Activated naive CD8-positive, alpha-beta T cell treated with anti-CD3 and anti-CD28 coated beads, Interleukin-2, amount 10 ng/mL, durations not matched to agents 7 days and 5 days (primary cell): ENCODE measurements at places on chromosomes 5 and 9. TPM values are rescaled to one million over a fixed set of nuclear protein-coding genes. Genes with fewer than 3 reads are reported as not detected.

DNA sequence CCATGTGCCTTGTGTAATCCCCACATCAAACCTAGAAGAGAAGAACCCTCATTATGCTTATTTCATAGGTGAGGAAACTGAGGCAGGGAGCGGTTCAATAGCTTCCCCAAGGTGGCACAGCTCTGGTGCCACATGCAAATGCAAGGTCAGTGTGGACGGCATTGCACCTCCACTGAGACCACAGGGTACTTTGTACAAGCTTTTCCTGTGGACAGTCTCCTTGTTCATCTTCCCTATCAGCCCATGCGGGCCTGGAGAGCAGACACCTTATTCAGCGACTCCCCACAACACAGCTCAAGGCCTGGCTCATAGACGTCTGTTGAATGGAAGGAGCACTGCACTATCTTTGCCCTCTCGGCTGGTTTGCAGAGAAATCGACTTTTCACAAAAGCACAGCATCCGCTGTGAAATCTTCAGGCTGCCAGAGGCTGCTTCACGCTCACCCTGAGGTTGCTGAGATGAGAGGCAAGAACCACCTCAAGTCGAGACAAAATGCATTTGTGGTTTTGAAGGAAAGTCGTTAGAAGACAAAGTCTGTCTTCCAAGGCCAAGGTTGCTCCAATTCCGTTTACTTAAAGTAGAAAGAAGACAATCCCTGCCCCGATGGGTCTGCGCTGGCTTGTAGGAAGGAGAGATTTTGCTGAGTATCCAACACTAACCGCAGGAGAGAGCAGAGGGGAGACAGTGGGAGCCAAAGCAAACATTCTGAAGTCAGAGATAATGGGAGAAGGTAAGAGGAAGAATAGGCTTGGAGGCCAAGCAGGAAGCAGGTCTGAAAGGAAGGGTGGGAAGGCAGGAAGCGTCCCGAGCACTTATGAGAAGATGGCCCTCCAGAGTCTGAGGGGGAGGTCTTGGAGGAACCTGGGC, 34.2 kb upstream of the STRBP start:
- H3K27ac ChIP-seq, result peak overlapping the region; percentile 65
- peaks cover 20% of the 10 kb centered on the region for H3K4me1 ChIP-seq
- H3K4me3 ChIP-seq, result peak overlapping the region; percentile 29
- no peaks in the 10 kb centered on the region for H3K27me3 ChIP-seq

- DNase-seq, result peak; percentile 34
- peaks cover 70% of the 10 kb centered on the region for H3K27me3 ChIP-seq
- H3K27ac ChIP-seq, result no peak overlapping the region
- H3K4me1 ChIP-seq, result peaks cover 11% of the 10 kb centered on the region
- no peaks in the 10 kb centered on the region for H3K36me3 ChIP-seq
These were observed 752 bp downstream of the CCNJL start for GRCh38 chr5:160311491-160312133.

- DNase-seq, result no peak
- H3K27ac ChIP-seq, result no peak overlapping the region
- H3K36me3 ChIP-seq, result peaks cover 14% of the 10 kb centered on the region
- no peaks in the 10 kb centered on the region for H3K27me3 ChIP-seq
These were observed 201.2 kb downstream of the GAPVD1 start for GRCh38 chr9:125462861-125463291.

Gene PPP1R26
- 0.17 TPM for total RNA-seq
